Transverse colon (tissue), 4 donors: ENCODE measurements at places on chromosomes 12 and 14. TPM values are rescaled to one million over a fixed set of nuclear protein-coding genes. Genes with fewer than 3 reads are reported as not detected.

GRCh38 chr12:67364228-67364627, 95.1 kb downstream of the CAND1 start:
- DNase-seq, result no peak

DNA sequence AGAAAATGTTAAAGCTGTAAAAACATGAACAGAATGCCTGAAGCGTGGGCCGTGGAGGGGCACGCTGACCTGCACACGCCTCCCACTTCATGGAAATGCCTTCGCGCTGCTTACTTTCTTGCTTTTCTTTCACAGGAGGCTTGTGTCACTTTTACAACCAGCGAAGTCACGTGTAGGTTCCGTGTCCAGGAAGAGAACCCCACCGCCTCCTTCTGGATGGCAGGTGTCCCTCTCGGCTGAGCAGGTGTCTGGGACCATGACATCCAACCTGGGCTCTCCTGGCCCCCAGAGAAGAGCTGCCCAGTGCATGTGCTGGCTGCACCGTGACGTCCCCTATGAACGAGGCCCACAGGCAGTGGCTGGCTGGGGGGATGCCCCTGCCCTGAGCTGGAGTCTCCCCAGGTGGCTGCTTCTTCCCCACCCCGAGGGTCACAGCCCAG, 345.0 kb upstream of the SFSWAP start:
- DNase-seq, result no peak

DNA sequence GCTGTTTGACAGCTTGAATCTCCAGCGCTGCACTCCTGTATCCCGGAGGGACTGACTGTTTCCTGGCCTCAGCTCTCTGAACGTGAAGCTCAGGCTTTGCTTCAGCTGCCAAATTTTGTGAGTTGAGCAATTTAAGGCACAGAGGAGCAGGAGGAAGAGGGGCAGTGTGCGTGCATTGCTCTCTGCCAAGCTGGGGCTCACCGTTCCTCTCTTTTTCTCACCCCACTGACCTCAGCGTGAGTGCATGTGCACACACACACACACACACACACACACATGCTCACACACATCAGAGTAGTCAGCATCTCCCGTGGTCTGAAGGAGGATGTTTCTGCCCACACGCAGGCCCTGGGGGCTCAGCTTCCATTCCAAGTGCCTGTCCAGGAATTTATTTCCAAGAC, 27.8 kb upstream of the BDKRB2 start:
- DNase-seq, result no peak

- DNase-seq, result no peak
These were observed 122.8 kb upstream of the SOX5 start for GRCh38 chr12:24072302-24072701.

GRCh38 chr14:73783107-73783727, 68.4 kb upstream of the PTGR2 start:
- no peak for DNase-seq

- no peak for DNase-seq
These were observed 29.4 kb downstream of the SCN8A start for GRCh38 chr12:51620448-51620847.

GRCh38 chr12:121767525-121768016, 25.9 kb downstream of the RHOF start:
- no peak for DNase-seq

DNA sequence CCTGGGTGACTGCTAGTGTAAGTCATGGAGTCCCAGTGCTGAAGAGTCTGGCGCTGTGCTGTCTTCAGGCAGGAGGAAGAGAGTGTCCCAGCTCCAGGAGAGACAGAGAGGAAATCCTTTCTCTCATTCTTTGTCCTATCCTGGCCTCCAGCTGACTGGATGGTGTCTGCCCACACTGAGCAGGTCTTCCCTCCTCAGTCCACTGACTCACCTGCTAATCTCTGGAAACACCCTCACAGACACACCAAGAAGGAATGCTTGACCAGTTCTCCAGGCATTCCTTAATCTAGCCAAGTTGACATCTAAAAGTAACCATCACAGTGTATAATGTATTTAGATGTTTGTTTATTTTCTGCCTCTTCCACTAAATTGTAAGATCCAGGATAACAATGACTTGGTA, 53.9 kb downstream of the EMP1 start:
- no peak for DNase-seq

- DNase-seq, result no peak
These were observed 4.5 kb upstream of the GUCY2C start for GRCh38 chr12:14700935-14701334.

DNA sequence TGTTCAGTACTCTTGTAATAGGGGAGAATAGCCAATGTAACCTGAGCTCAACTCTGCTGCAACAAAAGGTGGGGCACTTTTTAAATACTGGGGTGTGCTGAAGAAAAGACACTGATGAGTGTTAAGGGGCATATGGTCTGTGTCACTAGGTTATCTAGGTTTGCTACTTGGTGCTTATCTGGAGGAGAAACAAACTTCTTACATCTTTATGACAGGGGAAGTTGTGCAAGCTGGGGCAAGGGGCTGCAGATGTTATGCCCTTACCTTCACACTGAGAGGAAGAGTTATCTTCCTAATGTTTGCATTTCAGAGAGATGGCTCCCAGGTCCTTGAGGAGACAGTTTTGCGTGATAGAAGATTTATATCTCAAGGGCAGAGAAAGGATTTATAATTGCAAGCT, 90.9 kb upstream of the PKP2 start:
- DNase-seq, result no peak

NOS1 gene
- total RNA-seq, result 1.6 TPM

TAS2R13 gene
- total RNA-seq, result 1.5 TPM

EFS gene
- 10.5 TPM for total RNA-seq

FGF6 gene
- total RNA-seq, result not detected

TSHR gene
- total RNA-seq, result 0.48 TPM
